ENCODE measurements at places on chromosomes 6 and 20.

DNA sequence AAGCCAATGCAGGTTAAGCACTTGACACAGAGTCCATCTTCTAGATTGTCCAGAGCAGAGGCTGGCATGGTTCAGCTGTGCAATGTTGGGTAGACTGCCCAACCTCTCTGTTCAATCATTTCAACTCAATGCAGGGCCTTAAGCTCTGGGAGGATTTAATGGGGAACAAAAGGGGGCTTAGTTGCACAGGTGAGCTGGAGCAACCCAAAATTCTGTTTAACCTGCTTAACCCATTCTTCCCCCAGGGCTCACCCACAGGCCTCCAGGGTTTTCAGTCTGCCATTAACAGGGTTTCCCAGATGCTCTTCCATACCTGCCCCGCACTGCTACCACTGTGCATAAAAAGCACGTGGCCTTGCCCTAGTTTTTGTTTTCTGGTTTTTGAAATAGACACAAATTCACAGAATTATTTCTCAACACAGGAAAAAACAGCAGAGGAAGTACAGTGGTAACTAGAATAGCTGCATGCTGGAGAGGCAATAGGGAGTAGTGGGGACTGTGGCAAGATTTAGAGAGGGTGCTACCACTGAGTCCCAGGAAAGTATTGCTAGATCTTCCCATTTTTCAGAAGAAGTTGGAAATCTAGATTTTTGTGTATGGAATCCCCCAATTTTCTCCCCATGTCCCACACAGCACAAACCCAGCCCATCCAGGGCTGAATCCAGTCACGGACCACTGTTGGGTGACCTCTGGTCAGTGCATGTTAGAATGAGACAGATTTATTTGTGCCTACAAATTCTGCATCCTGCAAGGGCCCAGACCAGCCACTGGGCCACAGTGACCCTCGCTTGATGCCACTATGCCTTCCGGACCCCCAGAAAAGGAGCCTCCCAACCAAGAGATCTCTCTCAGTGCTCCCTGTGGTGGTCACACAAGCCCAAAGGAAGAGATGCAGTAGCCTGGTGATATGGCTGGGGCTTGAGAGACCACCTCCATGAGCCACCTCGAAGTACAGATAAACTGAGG lies 4.6 kb downstream of the PTGIS start:
- no peak for DNase-seq

GRCh38 chr6:31490115-31490873 lies 7.7 kb upstream of the MICB start:
- no peak for DNase-seq

- DNase-seq: no peak
Measured at GRCh38 chr20:17655286-17655651, 26.8 kb downstream of the RRBP1 start.

- no peak for DNase-seq
Measured at GRCh38 chr6:20712011-20712410, 177.8 kb downstream of the CDKAL1 start.

DNA sequence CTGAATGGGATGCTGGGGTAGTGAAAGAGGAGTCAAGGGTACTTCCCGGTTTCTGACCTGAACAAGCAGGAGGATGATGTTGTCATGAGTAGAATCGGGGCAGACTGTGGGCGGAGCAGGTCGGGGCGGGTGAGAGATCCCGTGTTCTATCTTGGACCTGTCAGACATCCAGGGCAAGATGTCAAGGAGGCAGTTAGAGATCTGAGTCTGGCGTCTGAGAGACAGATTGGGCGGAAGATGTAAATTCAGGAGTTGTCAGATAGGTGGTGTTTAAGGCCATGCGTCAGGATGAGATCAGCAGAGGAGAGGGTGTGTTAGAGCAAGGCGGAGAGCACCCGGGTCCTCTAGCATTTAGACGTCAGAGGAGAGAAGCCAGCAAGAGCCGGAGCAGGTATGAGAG lies 115.5 kb downstream of the DLGAP4 start:
- no peak for DNase-seq

DNA sequence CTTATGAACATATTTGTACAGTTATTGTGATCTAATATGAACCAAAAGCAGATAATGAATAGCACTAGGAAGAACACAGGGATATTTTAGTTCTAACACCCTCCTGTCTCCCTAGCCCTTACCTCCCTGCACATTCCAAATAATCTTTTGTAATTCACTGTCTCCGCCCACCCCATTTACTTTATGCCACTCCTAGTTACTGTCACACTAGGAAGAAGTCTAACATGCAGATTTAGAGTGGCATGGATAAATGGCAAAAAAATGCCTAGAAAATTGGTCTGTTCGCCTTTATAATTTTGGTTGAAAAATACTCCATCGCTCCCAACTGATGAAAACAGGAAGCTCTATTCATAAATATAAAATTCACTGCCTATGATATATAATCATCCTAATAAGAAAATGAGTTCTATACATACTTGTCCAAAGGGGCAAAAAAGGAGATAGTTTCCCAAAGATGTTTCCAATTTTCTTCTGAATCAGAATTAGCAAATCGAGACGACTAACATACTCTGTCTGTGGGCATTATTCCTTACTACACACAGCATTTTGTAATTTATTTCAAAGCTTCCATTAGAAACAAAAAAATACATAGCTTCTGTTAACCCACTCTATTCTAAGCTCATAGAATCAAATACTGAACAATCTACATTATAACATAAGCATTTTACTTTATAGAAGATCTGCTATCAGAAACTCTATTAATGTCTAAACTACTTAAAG lies 1.3 kb upstream of the RUNX2 start:
- DNase-seq: no peak

DNA sequence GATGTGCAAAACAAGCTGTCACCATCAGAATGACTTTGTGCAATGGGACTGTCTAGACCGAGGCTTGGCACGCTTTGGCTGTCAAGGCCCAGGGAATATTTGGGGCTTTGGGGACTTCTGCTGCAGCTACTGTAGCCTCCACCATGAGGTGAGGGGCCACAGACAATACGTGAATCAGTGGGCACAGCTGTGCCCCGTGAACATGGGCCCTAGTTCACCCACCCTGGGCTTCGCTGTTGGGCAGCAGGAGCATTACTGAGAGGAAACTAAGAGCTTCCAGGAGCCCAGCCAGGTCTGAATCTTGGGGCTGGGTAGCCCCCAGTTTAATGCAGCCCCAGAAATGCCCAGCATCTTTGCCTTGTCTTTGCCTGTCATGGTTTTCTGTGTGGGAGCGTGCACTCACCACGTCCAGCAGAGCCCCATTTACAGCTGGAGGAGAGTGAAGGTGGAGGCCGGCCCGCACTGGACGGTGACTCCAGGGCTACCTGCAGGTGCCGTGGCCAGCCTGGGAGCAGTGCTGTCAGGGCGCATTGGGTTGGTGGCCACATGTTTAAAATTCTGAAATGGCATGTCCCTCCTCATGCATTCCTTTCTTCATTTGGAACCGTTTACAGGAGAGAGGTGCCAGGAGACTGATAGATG lies 34.7 kb downstream of the DUSP22 start:
- DNase-seq: no peak

GRCh38 chr6:157403686-157404051 lies 22.7 kb downstream of the ZDHHC14 start:
- DNase-seq: no peak

DNA sequence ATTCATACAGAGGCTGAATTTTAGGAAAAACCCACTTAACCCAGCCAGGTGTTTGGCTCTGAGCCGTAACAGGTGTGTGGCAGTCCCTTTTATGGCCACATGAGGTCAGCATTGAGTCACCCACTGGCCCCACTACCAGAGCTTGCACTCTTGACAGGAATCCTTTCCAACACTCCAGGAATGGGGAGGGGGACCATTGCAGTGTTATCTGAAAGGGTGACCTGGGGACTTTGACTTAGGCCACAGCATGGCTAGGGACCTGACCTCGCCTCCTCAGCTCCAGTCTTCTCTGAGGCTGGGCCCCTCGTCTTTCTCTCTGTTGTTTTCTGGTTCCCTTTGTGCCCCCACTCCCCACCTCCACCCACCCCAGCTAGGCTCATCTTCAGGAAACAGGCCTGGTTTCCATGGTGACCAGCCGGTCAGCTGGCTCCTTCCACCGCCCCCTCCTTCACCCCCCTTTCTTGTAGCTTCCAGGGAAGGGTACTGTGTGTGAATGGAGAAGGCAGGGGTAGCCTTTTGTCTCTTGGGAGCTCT lies 2.1 kb upstream of the TMEM151B start:
- DNase-seq: no peak

DNA sequence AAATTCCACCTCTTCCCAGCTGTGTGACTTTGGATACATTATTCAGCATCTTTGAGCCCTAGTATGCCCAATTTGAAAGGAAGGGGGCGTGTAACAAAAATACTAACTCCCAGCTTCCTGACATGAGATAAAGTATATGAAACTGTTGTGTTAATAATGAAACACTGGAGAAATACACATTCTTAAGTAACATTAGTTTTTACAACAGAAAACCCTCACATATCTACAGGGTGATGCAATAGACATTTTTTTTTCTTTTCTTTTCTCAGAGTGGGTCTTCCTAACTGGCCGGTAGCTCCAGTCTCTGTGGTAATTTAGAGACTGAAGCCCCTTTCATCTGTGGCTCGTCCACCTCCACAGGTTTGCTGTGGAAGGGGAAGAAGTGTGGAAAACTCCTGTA lies 79.5 kb downstream of the CD83 start:
- DNase-seq: no peak

GRCh38 chr20:10362674-10363073 lies 71.3 kb downstream of the MKKS start:
- no peak for DNase-seq

- DNase-seq: no peak
Measured at GRCh38 chr6:18021166-18021850, 33.9 kb upstream of the KIF13A start.

GRCh38 chr20:62651285-62652021 lies 9.2 kb downstream of the SLCO4A1 start:
- DNase-seq: peak; percentile 64

- no peak for DNase-seq
Measured at GRCh38 chr6:4138186-4138585, 2.8 kb upstream of the ECI2 start.

DNA sequence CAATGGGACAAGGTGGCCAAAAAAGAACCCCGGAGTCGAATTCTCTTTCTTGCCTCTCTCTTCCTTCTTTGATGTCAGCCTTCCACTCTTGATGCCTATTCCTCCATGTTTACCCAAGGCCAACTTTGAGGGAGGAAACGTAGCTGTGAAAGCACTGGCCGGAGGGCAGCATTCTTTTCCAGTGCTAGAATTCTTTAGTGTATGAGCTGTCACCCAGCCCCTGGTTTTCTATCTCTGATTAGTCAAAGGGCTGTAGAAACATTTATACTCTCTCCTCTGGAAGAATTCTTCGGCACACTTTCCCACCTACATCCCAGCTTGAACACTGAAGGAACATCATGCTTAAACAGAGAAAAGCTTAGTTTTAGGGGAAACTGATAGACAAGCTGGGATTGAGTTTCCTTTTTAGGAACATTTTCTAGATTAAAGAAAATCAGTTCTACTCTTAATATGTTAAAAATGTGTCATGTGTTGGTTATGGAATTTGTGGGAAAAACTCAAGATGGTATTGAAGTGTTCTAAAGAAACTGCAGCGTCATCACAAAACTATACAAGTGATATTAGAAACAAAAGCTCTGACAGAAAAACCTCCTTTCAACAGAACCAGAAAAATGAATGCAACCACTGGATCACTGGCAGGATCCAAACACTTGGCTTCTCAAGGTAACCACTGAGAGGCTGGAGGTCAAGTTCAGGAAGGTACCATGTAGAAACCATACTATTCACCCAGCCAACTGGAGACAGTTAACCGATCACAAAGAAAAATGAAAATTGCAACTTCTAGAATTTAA lies 20.7 kb upstream of the UTRN start:
- DNase-seq: no peak

DNA sequence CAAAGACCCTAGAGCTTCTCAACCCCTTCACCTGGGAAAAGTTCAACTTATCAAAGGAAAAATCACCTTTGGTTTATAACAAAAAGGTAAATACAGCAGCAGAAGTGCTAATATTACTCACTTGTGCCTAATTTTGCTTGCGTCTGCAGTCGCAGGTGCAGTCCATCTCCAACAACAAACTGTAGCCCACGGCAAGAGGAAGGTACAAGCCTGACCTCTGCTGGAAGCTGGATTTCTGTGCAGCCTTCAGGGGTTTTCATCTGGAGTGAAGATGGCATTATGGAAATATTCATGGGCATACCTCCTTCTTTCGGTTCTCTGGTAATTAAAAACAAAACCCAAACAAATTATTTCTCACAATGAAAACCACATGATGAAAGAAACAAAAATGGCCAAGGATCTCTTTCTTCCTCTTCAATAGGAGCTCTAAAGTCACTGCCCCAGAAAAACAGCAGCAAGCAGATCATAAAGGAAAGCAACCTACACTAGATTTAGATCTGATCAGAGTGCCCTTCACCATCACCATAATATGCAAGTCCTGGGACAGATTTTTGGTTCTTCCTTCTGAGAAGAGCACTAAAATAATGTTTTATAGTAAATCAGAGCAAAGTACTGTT lies 7.8 kb downstream of the UBE3D start:
- no peak for DNase-seq

GRCh38 chr6:7580927-7581618 lies 8.9 kb upstream of the SNRNP48 start:
- DNase-seq: no peak

DNA sequence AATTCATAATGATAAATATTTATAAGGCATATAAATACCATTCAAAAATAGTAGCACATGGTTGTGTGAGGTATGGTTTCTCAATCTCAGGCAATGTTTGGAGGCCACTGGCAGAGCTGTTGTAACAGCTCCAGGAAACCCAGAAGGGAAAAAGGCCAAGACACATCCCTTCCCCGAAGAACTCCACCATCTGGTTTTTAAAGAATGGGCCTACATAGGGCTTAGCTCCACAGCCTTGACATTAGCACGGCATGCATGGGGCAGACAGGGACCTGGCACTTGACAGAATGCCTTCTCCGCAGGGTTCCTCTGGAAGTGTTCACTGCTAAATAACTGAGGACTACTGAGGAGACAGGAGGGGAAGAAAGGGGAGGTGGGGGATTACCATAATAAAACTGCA lies 16.1 kb upstream of the FOXO3 start:
- DNase-seq: no peak

GRCh38 chr6:31293343-31293742 lies 21.5 kb upstream of the HLA-C start:
- DNase-seq: no peak

DNA sequence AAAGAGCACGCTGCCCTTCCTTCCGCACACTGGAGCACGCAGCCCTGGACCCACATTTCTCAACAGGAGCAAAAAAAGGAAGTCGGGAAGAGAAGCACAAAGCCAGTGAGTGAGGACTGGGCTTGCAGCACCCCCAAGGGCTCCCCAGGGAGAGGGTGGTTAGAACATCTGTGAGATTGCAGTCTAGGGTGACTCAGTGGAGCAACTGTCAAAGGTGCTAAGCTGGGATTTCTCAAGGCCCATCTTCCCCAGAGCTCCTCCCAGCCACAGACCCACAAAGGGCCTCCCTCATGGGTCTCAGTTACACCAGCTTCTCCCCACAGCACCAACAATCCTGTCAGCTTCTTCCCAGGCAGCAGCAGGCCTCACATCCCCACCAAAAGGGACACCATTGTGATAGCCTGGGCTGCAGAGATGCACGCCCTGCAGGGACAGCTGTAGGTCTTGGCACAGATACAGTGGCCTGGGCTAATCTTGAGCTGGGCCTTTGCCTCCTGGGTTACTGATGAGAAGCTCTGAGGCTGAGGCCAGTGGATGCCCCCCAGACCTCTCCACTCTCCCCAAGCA lies 39.6 kb upstream of the CD93 start:
- no peak for DNase-seq

- no peak for DNase-seq
Measured at GRCh38 chr6:73481969-73482368, 20.4 kb downstream of the MTO1 start.

Data from stimulated activated CD4-positive, alpha-beta T cell treated with anti-CD3 and anti-CD28 coated beads, Interleukin-15, amount 100 ng/mL, for 48 hours (primary cell).